ENCODE measurements at places on chromosomes 4 and X.

- no peak for DNase-seq
Measured at GRCh38 chr4:187921946-187922623, 73.5 kb upstream of the ZFP42 start.

- no peak for DNase-seq
Measured at GRCh38 chr4:2878346-2878745, 34.7 kb downstream of the ADD1 start.

DNA sequence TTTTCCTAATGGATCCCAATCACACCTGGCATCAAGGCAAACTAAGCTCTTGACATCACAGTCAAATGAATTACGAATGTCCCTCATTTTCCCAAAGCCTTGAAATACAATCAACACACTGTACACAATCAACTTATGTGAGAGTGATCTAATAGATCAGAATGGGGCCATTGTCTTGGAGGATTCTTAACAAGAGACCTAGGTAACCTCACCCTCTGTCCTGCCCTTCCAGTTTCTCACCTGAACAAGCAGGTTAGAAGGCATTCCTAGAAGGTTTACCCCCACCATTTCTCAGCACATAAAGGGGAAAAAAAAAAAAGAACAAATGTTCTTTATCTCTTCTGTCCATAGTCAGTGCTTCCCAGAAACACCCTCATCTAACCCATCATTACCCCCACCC, 6.3 kb downstream of the SLC39A8 start:
- no peak for DNase-seq

GRCh38 chr4:159787901-159788300, 685.0 kb downstream of the RAPGEF2 start:
- no peak for DNase-seq

- no peak for DNase-seq
Measured at GRCh38 chrX:40544343-40545266, 36.2 kb upstream of the ATP6AP2 start.

DNA sequence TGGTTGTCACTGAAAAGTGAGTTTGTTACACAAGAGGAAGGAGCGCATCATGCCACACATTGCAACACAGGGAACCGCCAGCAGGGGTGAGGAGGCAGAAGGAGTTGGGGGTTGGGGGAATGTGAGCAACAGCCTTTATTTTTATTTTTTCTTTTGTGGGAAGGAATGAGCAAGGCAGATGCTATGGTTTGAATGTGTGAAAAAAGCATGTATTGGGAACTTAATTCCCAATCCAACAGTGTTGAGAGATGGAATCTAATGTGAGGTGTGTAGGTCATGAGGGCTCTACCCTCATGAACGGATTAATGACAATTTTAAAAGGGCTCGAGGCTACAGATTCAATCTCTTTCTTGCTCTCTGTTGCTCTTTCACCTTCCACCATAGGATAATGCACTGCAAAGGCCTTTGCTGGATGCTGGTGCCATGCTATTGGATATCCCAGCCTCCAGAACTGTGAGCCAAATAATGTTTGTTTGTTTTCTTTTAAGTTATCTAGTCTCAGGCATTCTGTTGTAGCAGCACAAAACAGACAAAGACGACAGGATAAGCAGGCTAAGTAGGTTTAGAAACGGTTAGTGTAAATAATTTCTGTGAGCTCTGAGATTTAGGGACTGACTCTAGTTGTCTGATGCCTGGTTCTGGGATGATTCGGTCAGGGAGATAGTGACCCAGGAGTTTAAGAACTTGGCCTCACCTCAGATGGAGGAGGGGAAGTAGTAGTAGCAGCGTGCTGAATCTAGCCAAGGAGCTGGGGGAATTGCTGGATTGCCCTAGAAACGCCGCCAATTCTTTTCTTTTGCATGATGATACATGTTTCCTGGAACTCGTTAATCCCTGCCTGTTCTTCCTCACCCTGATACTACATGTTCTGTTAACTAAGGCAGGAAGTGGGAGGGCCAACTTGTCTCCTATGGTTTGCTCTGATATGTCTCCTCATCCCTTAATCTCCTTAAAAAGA, 156.6 kb upstream of the CTSO start:
- DNase-seq, result no peak

DNA sequence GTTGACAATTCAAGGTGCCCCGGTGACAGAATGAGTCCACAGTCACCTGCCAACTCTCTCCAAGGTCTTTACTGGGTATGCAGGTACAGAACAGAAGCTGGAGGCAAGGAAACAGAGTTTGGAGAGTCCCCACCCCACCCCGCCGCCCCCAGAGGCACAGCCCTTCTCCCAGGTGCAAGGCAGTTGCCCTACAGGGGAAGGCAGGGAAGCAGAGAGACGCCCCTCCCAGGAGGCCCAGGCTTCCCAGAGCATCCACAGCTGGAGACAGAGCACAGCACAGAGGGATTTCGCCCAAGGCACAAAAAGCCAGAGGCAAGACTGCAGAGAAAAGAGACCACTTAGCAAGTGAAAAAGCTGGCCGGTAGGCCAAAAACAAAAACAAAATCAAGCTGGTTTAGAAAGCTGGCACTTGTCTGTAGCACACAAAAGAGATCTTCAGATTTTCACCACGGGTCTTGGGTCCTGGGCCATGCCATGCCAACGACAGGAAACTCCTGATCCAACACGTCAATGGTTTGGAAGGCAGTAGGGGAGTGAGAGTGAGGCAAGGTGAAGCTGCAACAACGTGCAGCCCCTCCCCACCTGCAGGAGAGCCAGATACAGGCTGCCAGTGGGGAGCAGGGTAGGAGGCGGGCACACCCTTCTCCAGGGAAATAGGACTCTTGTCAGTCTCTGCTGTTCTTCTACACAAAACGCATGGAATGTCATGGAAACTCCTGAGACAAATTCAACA, 113.3 kb downstream of the AFAP1 start:
- DNase-seq, result no peak

GRCh38 chr4:13647031-13647430, 19.5 kb upstream of the BOD1L1 start:
- DNase-seq, result no peak

- no peak for DNase-seq
Measured at GRCh38 chrX:114905251-114905650, 112.2 kb downstream of the IL13RA2 start.

- no peak for DNase-seq
Measured at GRCh38 chr4:14364953-14365536, 637.2 kb upstream of the CPEB2 start.

GRCh38 chrX:122941806-122942205, 242.3 kb upstream of the GRIA3 start:
- DNase-seq, result no peak

DNA sequence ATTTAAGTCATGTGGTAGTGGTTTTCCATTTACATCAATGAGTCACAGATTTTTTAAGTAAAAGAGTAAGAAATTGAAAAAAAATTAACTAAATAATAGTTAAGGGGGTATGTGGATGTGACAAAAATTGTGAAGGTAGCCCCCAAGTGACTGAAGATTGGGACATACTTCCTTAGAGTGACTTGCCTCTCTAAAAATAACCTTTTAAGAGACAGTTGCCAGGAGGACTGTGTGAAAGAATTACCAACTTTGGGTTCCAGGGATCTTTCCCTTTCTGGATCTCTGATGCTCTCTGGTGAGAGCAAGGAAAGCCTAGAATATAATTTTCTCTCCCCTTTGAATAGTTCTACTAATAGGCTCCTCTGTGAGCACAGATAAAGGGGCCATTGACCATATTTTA, 42.7 kb downstream of the NHSL2 start:
- no peak for DNase-seq

GRCh38 chrX:21691512-21692018, 33.4 kb upstream of the KLHL34 start:
- DNase-seq, result no peak

GRCh38 chr4:172650758-172651530, 517.7 kb upstream of the GALNT7 start:
- no peak for DNase-seq

GRCh38 chr4:76003035-76003434, 4.3 kb downstream of the CXCL9 start:
- no peak for DNase-seq

- no peak for DNase-seq
Measured at GRCh38 chrX:70398899-70399298, 24.2 kb upstream of the GDPD2 start.

DNA sequence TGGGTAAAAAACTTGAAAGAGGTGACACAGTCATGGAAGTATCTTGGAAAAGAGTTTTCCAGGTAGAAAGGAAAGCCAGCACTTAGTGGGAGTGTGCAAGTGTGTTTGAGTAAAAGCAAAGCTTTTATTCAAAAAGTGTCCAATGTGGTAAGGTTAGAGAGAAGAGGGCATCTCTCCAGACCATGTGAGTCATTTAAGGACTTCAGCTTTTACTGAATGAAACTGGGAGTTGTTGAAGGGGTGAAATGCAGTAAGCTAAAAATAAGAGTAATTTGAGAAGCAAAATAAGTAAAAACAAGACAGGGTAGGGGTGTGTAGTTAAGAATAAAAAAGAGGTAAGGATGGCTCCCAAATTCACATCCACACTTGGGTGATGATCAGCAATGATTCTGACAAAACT, 238.9 kb downstream of the SLC7A11 start:
- no peak for DNase-seq

All from NCI-H2107 (cell line).